ENCODE measurements at places on chromosomes 7 and 10.

DNA sequence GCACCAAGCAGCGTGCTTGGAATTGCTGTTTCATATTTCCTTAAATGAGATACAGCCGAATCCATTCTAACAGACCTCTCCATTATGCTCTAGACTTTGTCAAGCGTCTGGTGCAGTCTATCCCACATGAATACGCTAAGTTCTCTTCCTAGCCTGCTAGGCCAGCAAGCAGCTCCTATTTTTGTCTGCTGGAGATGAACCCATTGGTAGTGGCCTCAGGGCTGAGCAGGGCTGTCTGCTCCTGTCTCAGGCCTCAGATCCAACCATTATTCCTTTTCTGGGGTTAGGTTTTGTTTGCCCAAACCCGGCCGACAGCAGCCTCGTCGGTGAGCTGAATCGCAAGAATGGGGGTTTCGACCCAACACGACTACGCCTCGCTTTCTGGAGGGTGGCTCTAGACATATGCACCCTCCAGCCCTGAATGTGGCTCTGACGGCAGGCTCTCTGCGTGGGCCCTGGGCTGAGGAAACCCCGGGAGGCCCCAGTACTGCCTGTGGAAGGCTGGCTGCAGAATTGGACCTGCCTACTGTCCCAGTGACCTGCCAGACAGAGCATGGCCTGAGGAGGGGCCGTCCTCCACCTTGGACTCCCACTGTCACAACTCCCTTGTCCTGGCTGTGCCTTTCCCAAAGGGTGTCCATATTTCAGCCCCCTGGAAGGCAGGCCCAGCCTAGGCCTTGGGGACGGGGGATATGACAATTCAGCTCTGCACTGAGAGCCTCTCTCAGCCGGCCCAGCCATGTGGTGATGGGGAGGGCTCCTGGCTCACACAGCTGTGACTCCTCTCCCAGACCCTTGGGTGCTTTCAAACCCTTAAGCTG is 267.9 kb upstream of the TCERG1L start:
- DNase-seq: peak; percentile 31

DNA sequence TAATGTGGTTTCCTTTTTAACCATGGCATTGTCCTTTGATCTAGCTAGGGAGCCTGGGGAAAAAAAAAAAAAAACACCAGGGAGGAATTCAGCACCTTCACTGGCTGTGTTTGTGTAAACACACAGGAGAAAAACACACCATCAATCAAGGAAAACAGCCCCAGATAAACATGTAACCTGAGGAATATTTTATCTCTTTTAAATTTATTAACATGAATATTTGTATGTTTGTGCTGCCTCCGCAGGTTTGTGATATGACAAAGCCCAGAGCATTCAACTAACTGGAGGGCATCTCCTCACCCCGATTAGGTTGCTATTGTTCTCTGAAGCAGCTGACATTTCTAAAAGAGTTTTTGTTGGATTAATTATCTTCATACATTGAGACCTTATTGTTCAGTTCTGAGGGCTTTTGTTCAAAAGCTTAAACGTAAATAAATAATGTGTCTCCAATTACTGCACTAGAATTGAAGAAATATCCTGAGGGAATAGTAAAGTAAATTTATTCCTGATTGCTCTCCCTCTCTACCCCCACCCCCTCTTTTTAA is 89.4 kb upstream of the SEMA3E start:
- DNase-seq: no peak

GRCh38 chr7:149310113-149310836 is 48.3 kb downstream of the ZNF783 start:
- DNase-seq: peak; percentile 16

GRCh38 chr7:107982042-107982840 is 20.7 kb downstream of the LAMB1 start:
- no peak for DNase-seq

GRCh38 chr10:91313796-91314485 is 93.5 kb downstream of the PCGF5 start:
- DNase-seq: no peak

DNA sequence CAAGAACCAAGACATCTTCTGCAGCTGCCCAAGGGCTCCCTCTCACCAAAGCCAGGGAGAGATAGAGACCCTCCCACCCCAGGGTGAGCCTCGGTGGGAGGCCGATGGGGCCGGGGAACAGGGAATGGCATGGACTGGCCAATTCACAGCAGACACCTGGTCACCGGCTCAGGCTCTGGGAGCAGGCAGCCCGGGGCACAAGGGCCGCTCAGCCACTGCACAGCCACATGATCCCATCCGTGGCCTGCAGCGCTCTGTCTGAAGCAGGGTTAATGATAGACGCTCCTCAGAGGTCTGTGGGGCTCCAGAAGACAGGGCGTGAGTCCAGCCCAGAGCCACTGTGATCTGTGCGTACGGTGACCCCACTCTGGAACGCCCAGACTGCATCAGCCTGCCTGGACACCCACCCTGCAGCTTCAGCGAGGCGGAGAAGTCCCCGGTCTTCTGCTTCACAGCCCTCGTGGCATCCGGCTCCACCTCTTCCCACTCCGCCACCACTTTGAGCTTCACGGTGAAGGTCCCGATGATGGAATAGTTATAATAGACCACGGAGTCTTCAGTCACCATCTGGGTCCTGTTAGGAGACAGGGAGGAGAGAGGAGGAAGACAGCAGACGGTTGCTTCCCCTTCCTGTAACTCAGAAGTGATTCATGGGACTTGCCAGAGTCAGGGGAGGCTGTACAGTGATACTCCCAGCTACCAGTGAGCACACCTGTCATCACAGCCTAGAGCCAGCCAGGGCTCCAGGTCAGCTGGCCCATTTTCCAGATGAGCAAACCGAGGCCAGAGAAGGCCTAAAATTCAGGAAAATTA is 14.0 kb downstream of the TMEM130 start:
- no peak for DNase-seq

DNA sequence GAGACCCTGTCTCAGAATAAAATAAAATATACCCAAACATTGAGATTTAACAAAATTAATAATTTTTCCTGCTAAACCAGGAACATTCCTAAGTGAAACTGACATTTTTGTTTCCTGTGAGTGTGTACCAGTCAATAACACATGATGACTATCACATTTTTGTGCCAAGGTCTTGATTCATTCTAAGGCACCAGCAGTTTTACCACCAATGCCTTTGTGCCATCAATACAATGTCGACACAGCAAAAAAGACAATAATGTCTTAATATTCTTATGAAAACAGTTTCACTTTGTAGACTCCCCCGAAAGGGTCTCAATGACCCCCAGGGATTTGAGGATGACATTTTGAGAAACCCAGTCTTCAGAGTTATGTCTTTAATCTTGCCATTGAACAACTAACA is 7.2 kb upstream of the CADPS2 start:
- DNase-seq: no peak

- no peak for DNase-seq
Measured at GRCh38 chr10:125201108-125201524, 40.8 kb upstream of the CTBP2 start.

- no peak for DNase-seq
Measured at GRCh38 chr7:154627646-154628290, 375.2 kb downstream of the PAXIP1 start.

- no peak for DNase-seq
Measured at GRCh38 chr7:52925332-52925731, 110.1 kb upstream of the POM121L12 start.

DNA sequence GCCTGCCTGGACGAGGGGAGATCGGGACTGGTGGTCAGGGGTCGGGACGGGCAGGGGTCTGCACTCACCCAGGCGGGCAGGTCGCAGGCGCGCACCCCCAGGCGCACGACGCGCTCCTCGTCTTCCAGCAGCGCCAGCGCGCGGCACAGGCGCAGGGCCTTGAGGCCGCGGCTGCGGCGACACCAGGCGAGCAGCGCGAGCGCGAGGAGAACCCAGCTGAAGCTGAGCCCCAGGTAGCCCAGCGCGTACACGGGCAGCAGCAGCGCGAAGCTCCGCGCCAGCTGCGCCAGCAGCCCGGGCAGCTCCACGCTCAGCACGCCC is 328 bp downstream of the ESYT2 start:
- DNase-seq: no peak

DNA sequence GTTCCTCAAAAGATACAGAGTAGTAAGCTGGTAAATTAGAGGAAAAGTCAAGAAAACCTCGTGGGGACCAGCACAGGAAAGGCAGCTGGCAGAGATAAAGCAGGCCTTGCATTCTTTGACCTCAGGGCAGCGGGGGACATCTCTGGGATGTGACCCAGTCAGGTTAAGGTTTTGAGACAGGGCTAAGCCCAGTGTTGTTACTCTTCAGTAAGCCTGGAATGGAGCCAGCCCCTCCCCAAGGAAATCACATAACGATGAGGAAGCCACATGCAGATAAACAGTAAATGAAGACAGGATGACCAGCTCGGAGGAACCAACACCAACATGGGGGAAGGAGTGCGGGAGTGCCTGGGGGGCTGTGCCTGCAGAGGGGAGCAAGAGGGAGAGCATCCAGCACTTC is 99.6 kb downstream of the JAZF1 start:
- no peak for DNase-seq

DNA sequence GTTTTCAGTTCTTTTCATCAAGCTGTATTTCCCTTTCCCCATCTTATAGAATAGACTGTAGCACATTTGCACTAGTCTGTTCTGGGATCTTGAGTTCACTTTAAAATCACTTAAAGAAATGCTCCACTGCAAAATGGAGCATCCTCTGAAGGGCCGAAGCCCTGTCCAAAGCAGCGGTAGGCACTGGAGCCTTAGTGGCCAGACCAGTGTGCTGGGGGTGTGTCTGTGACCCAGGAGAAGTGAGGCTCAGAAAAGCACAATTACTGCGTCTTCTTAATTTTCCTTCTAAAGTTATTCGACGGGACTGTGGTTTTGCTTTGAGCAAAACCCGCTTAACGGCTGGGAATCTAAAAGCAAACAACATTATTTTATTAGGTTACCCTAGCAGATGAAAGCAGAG is 205.7 kb downstream of the SLC25A13 start:
- DNase-seq: no peak

Data from mucosa of descending colon (tissue), 3 donors.